Thyroid gland (tissue), 4 donors: ENCODE measurements at places on chromosomes 7 and 10. TPM values are rescaled to one million over a fixed set of nuclear protein-coding genes. Genes with fewer than 3 reads are reported as not detected.

OR6V1 gene
- total RNA-seq: not detected

DNA sequence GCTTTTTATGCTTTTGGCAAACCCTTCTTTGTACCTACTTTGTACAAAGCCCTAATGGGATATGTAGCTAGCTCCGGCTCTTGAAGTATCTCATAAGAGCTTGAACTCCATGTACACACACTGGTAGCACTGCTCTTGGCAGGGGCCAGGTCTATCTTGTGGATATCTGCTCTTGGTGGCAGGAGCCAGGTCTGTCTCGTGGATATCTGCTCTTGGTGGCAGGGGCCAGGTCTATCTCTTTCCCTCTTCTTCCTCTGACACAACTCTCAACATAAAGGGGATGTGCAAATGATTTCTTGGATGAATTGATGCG is 91.9 kb downstream of the WNT2 start:
- no peak overlapping the region for H3K27ac ChIP-seq
- H3K36me3 ChIP-seq: no peaks in the 10 kb centered on the region
- no peak for DNase-seq
- H3K27me3 ChIP-seq: no peaks in the 10 kb centered on the region
- no peaks in the 10 kb centered on the region for H3K4me1 ChIP-seq
- no peak overlapping the region for H3K4me3 ChIP-seq

GRCh38 chr10:33129141-33129995 is 171.3 kb upstream of the ITGB1 start:
- H3K27ac ChIP-seq: no peak overlapping the region
- H3K4me1 ChIP-seq: peaks cover 9% of the 10 kb centered on the region
- no peaks in the 10 kb centered on the region for H3K36me3 ChIP-seq
- no peak for DNase-seq
- H3K27me3 ChIP-seq: no peaks in the 10 kb centered on the region
- no peak overlapping the region for H3K4me3 ChIP-seq

SPDYE6 gene
- not detected for total RNA-seq

DNA sequence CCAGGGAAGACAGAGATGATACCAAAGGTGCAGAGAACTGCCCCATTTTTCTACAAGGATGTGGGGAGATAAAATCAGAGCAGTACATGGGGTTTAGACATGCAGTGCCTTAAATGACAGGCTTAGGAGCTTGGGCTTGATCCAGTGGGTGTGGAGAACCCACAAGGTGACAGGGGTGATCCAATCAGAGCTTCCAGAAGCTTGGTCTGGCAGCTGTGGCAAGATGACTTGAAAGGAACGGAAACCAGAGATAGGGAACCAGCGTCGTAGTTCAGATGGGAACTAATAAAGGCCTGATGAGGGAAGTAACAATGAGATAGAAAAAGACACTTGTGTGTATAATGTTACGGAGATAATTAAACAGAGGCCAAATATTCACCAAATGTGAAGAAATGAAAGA is 80.7 kb downstream of the SLC37A3 start:
- H3K36me3 ChIP-seq: no peaks in the 10 kb centered on the region
- H3K27ac ChIP-seq: no peak overlapping the region
- peaks cover 28% of the 10 kb centered on the region for H3K4me1 ChIP-seq
- no peaks in the 10 kb centered on the region for H3K27me3 ChIP-seq
- no peak for DNase-seq

DNA sequence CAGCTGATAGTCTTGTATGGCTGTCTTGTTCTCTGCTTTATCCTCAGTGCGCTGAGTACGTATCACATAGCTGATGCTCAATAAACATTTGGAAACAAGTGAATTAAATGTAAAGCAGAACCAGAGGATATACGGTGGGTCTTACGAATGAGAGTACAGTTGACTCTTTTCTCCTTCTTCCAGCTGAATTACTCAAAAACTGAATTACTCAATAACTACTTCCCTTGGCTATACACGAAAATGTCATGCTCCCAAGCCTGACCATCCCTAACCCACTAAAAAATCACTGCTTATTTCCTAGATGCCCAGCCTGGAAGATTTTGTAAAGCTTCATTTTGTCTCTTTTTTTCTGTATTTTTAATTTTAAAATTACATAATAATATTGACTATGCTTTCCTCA is 3.2 kb upstream of the RSU1 start:
- H3K4me1 ChIP-seq: peaks cover 6% of the 10 kb centered on the region
- H3K27ac ChIP-seq: no peak overlapping the region
- no peaks in the 10 kb centered on the region for H3K27me3 ChIP-seq
- no peak overlapping the region for H3K4me3 ChIP-seq

DNA sequence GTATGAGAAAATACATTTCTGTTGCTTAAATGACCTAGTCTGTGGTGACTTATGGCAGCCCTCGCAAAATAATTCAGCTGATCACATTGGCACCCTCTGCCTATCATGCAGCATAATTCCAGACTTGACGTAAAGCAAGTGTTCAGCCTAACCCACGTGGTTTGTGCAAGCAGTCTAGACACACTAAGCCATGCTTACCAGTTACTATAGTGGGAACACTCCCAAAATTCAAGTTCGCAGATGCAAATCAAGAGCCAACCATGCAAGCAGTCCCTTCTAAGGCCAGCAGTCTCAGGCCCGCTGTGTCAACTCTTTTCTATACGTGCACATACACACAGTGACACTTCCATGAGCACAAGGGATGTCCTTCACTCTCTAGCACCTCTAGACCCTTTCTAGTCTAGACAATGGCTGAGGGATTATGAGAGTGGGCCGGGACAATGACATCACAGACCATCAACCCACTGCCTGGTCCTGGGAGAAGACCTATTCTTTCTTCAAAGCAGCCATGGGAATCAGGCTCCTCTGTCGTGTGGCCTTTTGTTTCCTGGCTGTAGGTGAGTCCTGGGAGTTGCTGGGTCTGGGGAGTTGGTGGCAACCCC is 29.0 kb upstream of the PRSS1 start:
- H3K4me3 ChIP-seq: no peak overlapping the region
- H3K27ac ChIP-seq: no peak overlapping the region
- no peak for DNase-seq
- H3K36me3 ChIP-seq: no peaks in the 10 kb centered on the region
- no peaks in the 10 kb centered on the region for H3K4me1 ChIP-seq
- no peaks in the 10 kb centered on the region for H3K27me3 ChIP-seq

OR2A42 gene
- total RNA-seq: 0.49 TPM

- DNase-seq: peak; percentile 92
- peak overlapping the region; percentile 54 for H3K27ac ChIP-seq
- no peak overlapping the region for H3K4me3 ChIP-seq
- H3K4me1 ChIP-seq: peaks cover 81% of the 10 kb centered on the region
- H3K27me3 ChIP-seq: no peaks in the 10 kb centered on the region
Observed at GRCh38 chr7:5634107-5634950, 147.1 kb downstream of the RNF216 start.

ACHE gene
- 2.0 TPM for total RNA-seq

GNAT3 gene
- total RNA-seq: not detected

WEE2 gene
- total RNA-seq: 0.79 TPM

DNA sequence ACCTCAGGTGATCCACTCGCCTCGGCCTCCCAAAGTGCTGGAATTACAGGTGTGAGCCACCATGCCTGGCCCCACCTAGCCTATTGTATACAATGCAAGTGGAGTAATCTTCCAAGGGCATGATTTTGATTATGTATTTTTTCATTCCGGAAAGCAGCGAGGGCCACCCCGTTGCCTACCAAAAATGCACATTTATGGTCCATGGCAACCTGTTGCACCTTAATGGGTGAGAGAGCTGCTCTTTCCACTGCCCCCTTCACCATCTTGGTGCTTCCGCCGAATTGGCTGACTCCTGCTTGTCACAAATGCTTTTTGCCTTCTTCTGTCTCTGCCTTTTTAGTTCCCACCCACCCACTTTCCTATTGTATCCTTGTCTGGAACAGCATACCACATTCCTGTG is 699.5 kb downstream of the LRMDA start:
- H3K27ac ChIP-seq: no peak overlapping the region
- H3K4me3 ChIP-seq: no peak overlapping the region
- no peak for DNase-seq

GRCh38 chr10:18133046-18133445 is 7.2 kb upstream of the CACNB2 start:
- H3K27me3 ChIP-seq: no peaks in the 10 kb centered on the region
- H3K27ac ChIP-seq: no peak overlapping the region
- no peaks in the 10 kb centered on the region for H3K4me1 ChIP-seq
- H3K36me3 ChIP-seq: no peaks in the 10 kb centered on the region
- DNase-seq: no peak

HOXA2 gene
- 0.78 TPM for total RNA-seq

- no peaks in the 10 kb centered on the region for H3K36me3 ChIP-seq
- no peak for DNase-seq
- no peaks in the 10 kb centered on the region for H3K4me1 ChIP-seq
- H3K27ac ChIP-seq: no peak overlapping the region
- H3K27me3 ChIP-seq: no peaks in the 10 kb centered on the region
- no peak overlapping the region for H3K4me3 ChIP-seq
Observed at GRCh38 chr7:126440542-126440941, 812.2 kb downstream of the GRM8 start.

- peaks cover 11% of the 10 kb centered on the region for H3K36me3 ChIP-seq
Observed at GRCh38 chr10:12201543-12201942, 5.6 kb downstream of the CDC123 start.

CRPPA gene
- 2.7 TPM for total RNA-seq

VAX1 gene
- total RNA-seq: not detected

- no peak for DNase-seq
- H3K4me1 ChIP-seq: no peaks in the 10 kb centered on the region
- no peaks in the 10 kb centered on the region for H3K36me3 ChIP-seq
- H3K27me3 ChIP-seq: no peaks in the 10 kb centered on the region
- H3K27ac ChIP-seq: no peak overlapping the region
Observed at GRCh38 chr10:83469728-83470331, 669.5 kb upstream of the GHITM start.

- DNase-seq: no peak
- no peak overlapping the region for H3K4me3 ChIP-seq
- H3K4me1 ChIP-seq: no peaks in the 10 kb centered on the region
- no peaks in the 10 kb centered on the region for H3K27me3 ChIP-seq
Observed at GRCh38 chr10:89171996-89172395, 35.1 kb downstream of the CH25H start.

DNA sequence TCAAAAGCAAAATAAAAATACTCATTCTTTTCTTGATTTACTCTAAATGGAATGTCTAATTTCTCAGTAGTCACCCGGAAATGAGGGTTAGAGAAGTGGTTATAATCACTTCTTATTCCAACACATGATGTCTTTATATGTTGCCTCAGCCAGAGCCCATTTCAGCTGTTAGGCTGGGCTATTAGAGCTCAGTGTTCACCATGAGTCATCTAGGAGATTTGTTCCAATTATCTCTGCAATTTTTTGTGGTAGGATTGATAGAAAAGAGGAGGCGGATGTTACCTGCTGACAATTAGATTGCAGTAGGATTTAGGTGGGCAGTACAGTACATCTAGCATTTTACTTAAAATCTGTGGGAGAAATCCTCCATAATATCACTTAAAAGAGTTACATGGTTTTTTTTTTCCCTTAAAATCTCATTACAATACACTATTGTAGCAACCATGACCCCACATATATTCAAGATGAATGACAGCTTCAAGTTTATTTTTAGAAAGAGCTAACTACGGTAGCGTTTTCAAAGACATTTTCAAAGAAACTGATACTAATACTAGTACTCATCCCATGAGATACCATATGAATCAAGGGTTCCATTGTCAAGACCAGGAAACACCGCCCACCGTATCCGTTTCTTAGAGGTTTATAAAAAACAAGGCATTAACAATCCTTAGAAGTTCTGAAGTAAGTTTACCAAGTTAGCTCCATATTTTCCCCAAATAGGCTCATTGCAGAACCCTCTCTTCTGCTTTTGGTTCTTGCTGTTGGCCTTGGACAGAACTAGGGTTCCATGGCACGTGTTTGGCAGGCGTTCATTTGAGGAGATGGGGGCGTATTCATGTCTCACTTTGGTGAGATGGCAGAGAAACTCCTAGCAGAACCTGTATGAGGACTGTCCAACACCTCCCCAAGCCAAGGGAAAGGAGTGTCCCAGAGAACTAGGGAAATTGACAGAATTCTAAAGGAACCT is 10.4 kb downstream of the CPA2 start:
- no peaks in the 10 kb centered on the region for H3K36me3 ChIP-seq
- H3K27ac ChIP-seq: no peak overlapping the region
- H3K4me3 ChIP-seq: no peak overlapping the region
- DNase-seq: no peak
- H3K4me1 ChIP-seq: peaks cover 6% of the 10 kb centered on the region

SCRN1 gene
- 35.9 TPM for total RNA-seq

DNA sequence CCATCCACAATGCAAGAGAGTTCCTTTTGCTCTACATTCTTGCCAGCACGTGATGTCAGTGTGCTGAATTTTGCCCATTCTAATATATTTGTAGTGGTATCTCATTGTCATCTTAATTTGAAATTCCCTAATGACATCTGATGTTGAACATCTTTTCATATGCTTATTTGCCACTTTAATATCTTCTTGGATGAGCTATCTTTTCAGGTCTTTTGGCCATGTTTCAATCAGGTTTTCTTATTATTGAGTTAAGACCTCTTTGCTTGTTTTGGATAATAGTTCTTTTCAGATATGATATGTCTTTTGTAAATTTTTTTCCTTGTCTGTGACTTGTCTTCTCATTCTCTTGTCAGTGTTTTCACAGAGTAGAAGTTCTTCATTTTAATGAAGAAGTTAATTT is 20.4 kb upstream of the FAM3C start:
- peaks cover 3% of the 10 kb centered on the region for H3K4me1 ChIP-seq
- no peaks in the 10 kb centered on the region for H3K36me3 ChIP-seq
- no peak for DNase-seq
- no peak overlapping the region for H3K27ac ChIP-seq
- H3K27me3 ChIP-seq: no peaks in the 10 kb centered on the region
